Mesendoderm (in vitro differentiated cells): ENCODE measurements at places on chromosomes 13 and 19.

GRCh38 chr19:49840736-49841249 lies 10.2 kb upstream of the PTOV1 start:
- no peak for DNase-seq

GRCh38 chr13:31444266-31444856 lies 244.6 kb downstream of the B3GLCT start:
- DNase-seq = no peak

DNA sequence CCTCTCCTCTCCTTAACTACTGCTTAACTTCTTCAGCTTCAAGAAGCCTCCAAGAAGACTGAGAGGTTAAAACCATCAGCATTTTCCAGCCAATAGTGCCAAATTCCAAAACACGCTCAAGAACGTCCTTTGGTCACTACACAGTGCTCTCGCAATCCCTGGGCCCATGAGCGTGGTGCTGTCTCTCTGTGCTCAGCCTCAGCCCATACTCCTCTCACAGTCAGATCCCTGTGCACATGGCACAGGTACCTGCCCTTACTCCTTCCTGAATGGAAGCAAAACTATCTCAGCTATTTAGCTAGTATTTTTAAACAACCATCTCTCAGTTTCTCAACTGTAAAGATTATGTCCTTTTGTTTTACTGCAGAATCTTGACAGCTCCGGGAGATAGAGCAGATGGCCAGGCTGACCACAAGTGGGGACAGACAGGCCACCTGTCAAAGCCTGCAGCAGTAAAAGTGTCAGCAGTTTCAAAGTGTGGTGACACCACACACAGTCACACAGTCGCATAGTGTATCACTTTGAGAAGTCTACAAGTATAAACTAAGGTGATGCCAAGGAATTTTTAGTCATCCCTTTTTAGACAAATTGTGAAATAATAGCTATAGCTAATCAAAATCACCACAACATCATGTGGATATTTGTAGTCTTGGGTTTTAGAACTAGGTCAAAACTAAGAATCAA lies 35.7 kb downstream of the DZIP1 start:
- no peak for DNase-seq

DNA sequence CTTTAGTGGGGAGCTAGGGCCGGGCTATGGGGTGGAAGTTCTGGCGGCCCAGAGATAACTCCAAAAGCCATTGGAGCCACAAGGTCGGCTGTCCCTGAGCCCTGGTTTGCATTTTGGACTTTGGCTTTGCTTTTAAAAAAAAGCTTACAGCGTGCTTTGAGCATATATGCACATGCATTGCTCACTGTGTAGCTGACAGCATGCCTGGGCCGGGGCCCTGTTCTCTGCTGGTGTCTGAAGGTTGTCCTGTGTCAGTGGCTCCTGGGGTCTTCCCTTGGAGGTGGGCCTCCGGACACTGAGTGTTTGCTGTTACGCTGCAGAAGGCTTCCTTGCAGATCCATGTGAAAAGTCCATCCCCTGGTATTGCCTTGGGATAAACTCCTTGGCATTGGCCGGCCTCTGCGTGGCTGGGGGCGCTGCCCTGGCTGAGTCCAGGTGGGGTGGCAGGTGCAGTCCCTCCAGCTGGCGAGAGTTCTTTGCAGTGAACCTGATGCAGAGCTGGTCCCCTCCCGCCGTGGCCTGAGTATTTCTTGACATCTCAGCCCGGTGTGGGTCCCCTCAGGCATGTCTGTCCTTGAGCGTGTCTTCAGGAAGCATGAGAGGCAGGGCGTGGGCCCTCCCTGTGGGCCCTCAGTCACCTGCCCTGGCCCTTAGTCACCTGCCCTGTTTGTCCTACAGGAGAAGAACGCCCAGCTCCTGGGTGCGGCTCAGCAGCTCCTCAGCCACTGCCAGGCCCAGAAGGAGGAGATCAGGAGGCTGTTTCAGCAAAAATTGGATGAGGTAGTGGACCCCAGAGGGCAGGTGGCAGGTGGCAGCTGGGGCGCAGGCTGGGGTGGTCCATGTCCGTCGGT lies 23.0 kb downstream of the PLEKHJ1 start:
- DNase-seq = no peak

- DNase-seq = no peak
Measured at GRCh38 chr13:77966671-77967070, 48.0 kb upstream of the EDNRB start.

GRCh38 chr13:56424246-56424645 lies 716.5 kb upstream of the PRR20A start:
- no peak for DNase-seq

DNA sequence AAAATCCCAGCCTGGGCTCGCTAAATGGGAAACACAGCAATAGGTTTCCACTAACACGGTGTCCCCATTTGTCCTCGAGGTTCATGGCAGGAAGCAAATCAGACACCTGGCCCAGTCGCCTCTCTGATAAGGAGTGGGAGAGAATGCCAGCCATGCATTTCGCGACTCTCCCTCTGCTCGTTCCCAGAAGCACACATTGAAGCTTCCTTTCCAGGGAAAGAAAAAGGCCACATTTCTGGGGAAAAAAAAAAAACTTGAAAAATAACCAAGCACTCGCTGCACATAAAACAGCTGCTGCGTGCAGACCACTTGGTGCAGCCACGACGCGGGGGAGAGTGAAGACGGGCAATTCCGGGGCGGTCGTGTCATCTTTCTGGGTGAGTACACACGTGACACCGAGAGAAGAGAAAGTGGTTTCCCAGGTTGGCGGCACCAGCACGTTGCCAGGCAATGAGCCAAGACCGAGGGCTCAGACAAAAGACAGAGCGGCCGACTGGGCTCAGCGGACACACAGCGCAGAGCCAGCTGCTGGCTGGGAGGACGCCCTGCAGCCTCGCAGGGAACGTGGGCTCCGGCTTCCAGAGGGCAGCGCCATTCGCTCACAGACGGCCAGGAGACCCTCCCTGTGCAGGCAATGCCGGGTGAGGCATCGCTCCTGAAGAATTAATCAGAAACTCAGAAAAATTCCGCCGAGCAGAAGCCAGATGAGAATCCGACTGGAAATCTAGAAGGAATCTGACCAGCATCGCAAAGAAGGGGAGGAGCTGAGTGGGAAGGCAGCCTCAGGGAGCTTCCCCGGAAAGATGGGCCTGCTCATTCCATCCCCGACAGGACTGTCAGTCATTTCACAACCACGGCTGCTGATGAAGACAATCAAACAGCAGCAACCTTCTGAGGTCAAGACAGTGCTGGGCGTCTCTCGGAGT lies 83.2 kb upstream of the IRS2 start:
- peak; percentile 47 for DNase-seq

GRCh38 chr13:75633285-75633684 lies 2.8 kb upstream of the LMO7 start:
- no peak for DNase-seq

- no peak for DNase-seq
Measured at GRCh38 chr13:42337808-42338600, 66.1 kb downstream of the AKAP11 start.

GRCh38 chr19:6109947-6110346 lies 353 bp downstream of the RFX2 start:
- DNase-seq = no peak

- no peak for DNase-seq
Measured at GRCh38 chr13:97107815-97108529, 113.7 kb upstream of the OXGR1 start.

DNA sequence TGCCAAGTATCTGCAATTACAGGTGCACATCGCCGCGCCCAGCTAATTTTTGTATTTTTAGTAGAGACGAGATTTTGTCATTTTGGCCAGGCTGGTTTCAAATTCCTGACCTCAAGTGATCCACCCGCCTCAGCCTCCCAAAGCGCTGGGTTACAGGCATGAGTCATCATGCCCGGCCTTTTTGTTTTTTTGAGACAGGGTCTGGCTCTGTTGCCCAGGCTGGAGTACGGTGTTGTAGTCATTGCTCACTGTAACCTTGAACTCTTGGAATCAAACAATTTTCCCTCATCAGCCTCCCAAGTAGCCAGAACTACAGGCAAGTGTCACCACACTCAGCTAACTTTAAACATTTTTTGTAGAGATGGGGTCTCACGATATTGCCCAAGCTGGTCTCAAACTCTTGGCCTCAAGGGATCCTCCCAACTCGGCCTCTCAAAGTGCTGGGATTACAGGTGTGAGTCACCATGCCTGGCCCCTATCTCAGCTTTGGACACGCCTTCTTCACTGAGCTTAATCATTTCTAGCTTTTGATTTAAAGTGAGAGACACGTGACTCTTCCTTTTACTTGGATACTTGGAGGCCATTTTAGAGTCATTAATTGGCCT lies 4.0 kb upstream of the IRGC start:
- no peak for DNase-seq

DNA sequence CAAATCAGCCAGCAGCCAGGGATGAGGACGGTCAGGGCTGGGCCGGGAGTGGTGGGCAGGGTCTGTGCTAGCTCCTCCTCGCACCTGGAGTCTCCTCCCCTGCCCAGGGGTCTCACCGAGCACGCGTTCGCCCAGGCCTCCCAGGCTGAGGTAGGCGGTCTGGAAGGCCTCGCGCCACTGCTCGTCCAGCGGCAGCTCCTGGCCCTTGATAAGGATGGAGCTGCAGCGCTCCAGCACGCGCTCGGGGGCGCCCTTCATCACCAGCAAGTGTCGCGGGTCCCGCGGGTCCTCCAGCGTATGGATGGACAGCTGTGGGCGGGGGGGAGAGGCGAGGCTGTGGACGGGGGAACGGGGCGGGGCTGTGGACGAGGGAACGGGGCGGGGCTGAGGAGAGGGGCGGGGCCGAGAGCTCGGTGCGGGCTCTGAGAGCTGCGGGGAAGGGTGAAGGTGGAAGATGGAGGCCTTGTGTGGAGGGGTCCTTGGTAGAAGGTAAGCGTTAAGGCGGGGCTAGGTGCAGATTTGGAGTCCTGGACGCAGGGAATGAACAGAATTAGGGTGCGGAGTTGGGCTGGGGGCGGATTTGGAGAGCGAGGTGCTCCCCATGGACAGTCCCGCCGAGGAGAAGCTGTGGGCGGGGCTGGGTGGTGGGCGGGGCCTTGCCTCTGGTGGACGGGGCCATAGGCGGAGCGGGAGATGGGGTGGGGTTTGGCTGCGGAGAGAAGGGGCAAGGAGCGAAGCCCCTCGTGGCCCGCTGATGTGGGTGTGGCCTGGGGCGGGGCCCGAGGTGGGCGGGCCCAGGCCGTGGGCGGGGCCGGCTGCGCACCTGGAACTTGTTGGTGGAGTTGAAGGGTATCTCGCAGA lies 5.7 kb downstream of the ATP4A start:
- DNase-seq = peak; percentile 96

GRCh38 chr13:21435687-21436151 lies 23.4 kb downstream of the ZDHHC20 start:
- peak; percentile 82 for DNase-seq

GRCh38 chr19:28505933-28506332 lies 707.0 kb downstream of the UQCRFS1 start:
- DNase-seq = no peak

- no peak for DNase-seq
Measured at GRCh38 chr19:6086068-6086788, 24.1 kb downstream of the RFX2 start.

GRCh38 chr13:112391746-112392145 lies 15.6 kb downstream of the SPACA7 start:
- no peak for DNase-seq

GRCh38 chr19:57559008-57559403 lies 657 bp downstream of the ZNF550 start:
- DNase-seq = peak; percentile 56

- DNase-seq = peak; percentile 74
Measured at GRCh38 chr19:3852614-3853254, 16.1 kb downstream of the ZFR2 start.

DNA sequence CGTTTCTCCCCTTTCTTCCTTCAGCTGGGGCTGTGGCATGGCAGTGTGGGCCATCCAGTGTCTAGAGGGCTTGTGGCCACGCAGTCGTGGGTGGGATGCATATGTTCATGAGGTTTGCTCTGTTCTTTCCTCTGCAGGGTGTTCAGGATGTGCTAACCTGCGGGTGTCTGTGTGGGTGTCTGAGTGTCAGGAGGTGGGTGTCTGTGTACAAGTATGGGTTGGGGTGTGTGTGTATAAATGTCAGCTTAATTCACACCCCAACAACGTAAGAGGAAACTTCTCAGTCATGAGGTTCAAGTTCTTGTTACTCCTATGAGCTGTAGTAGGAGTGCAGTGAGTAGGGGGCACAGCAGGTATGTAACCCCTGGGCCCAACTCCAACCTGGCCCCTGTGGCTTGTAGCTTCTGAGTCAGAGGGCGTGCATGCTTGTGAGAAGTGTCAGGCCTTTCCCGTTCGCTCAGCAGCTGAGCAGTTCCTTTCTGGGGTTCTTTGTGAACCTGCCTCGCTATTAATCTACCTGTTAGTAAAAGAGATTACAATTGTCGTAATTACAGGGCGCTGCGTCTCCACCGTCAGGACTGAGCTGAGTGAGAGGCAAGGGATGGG lies 49.1 kb downstream of the NFIX start:
- DNase-seq = no peak

- no peak for DNase-seq
Measured at GRCh38 chr13:96934889-96935489, 59.3 kb downstream of the OXGR1 start.

GRCh38 chr19:15028490-15028889 lies 20.8 kb upstream of the CASP14 start:
- DNase-seq = no peak

GRCh38 chr13:49749848-49750247 lies 42.6 kb downstream of the KPNA3 start:
- no peak for DNase-seq

DNA sequence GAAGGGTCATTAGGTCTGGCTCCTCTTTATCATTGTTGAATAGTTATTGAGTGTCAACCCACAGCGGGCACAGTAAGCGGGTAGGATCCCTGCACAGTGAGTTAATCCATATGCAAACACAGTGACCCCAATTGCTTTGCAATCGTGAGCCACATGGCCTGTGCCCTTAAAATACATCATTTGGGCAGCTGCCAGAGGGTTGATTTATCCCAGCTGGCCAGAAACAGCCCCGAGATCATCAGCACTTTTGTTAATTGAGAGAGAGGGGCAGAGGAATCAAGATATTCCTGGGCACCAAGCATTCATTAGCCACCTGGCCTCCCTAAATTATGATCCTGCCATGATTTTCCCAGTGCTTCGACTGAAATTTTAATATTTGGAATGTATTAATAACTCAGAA lies 9.8 kb upstream of the CNMD start:
- DNase-seq = no peak

GRCh38 chr13:110538632-110539031 lies 22.9 kb downstream of the RAB20 start:
- no peak for DNase-seq

DNA sequence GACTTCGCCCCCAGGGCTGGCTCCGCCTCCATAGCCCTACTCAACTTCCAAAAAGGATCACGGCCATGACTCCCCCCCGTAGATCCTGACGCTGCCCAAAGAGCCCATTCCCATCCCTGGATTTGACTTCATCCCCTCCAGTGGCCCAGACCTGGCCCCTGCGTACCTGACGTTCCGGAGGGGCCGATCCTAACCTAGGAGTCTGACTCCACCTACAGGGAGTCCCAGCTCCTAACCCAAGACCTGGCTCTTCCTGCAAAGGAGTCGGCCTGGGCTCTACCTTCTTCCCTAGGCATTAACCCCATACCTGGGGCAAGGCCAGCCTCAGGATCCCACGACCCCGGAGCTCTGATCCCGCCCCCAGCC lies 10.8 kb downstream of the STAP2 start:
- no peak for DNase-seq

- no peak for DNase-seq
Measured at GRCh38 chr13:103762523-103762922, 696.3 kb upstream of the SLC10A2 start.

GRCh38 chr13:26459276-26460131 lies 98.0 kb upstream of the WASF3 start:
- no peak for DNase-seq
